ENCODE measurements at places on chromosomes 6 and 20.

- no peak for DNase-seq
Measured at GRCh38 chr20:63210011-63210605, 5.8 kb downstream of the YTHDF1 start.

- no peak for DNase-seq
Measured at GRCh38 chr6:136604928-136605510, 54.8 kb upstream of the MAP7 start.

GRCh38 chr20:3115190-3116107 lies 30.9 kb upstream of the AVP start:
- no peak for DNase-seq

DNA sequence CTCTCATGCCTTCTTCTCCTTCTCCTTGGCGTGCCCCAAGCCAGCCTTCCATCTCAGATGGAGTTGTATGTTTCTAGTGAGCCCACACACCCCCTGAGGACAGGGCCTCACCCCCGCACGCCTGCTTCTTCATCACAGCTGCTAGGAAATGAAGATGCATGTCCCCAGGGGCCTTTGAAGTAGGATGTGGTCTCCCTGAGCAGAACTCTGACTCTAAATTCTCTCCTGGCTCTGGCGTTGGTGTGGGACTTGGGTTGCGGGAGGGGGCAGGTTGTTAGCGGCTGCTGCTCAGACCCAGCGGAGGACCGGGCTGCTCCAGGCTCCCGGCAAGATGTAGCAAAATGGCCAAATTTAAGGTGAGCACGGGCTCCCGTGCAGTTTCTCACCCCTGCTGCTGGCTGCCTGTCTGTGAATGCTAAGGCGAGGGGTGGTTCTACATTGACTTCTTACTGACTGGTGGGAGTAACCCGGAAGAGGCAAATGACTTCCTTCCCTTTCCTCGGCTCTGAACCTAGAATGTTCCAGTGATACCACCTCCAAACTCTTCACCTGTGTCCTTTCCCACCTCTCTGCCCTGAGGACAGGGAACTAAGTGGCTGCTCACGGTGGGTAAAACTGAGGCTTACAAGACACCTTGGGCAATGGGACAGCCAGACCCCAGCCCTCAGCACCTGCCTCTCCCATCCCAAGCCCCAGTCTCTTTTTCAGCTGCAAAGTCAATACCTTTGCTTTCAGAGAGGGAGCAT lies 8.8 kb downstream of the SYNJ2 start:
- no peak for DNase-seq

- DNase-seq, result no peak
Measured at GRCh38 chr6:43969158-43969981, 157.9 kb downstream of the MRPL14 start.

- no peak for DNase-seq
Measured at GRCh38 chr20:47857569-47858464, 72.5 kb upstream of the SULF2 start.

DNA sequence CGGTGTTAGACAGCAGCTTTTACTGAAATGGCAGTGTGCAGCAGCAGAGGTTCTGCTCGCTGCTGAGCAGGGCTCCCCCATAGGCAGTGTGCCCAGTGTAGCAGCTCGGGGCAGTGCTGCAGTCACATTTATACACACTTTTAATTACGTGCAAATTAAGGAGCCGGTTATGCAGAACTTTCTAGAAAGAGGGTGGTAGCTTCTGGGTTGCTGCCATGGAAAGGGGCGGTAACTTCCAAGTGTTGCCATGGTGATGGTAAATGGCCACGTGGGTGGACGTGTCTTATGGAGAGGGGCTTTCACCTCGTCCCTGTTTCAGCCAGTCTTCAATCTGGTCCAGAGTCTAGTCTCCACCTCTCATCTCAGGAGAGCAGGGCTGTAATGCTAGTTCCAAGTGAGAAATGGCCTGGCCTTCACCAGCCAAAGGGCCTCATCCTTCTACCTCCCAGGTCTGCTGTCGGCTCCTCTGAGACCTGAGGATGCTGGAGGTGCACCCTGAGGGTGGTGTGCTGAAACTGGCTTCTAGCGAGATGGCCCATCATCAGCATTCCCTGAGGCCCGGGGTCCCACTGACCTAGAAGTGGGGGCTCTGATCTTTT lies 180.5 kb upstream of the PMEPA1 start:
- no peak for DNase-seq

- DNase-seq, result no peak
Measured at GRCh38 chr20:23770384-23770783, 19.6 kb upstream of the CST1 start.

- no peak for DNase-seq
Measured at GRCh38 chr6:166004471-166004870, 163.2 kb downstream of the TBXT start.

DNA sequence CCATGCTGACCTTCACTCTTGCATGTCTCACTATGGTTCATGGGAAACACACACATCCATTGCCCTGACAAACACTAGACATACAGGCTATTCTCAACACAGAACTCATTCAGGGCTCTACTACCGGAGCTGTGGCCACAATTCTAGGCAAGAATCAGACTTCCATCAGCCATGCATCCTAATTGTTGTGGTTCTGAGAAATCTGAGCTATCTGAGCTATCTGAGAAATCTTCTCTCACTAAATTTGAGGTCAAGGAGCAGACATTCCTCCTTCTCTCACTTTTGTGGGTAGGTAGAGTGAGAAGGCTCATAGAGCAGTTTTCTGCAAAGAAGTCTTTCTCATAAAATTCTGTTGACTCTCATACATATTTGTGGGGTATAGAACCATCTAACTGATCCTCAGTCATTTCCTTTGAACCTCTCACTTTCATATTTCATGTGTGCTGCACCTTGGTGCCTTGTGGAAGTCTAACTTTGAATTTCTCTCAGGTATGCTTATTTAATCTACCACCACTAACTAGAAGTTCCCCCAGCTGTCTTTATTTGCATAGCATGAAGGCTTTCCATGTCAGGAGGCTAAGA lies 43.6 kb downstream of the ADGRF1 start:
- DNase-seq, result no peak

DNA sequence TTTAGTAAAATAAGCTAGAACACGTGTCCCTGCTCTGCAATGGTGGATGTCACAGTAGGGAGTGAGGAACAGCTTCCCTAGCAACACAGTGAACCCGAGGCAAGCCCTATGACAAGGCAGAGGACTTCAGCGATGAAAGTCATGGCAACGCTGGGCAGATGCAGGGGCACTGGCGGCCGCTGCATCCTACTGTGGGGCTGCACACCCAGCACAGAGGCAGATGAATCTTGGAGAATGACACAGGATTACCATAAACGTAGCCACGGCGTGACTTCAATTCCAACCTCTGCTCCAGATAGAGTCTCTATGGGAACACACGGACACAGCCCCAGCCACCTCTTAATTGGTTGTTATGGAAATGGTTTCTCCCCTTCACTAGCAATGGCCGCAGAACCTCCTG lies 64.2 kb downstream of the MYLK4 start:
- DNase-seq, result no peak

- DNase-seq, result peak; percentile 91
Measured at GRCh38 chr6:166561771-166562359, 24.6 kb downstream of the RAMACL start.

- no peak for DNase-seq
Measured at GRCh38 chr6:127439718-127440117, 19.5 kb downstream of the KIAA0408 start.

- no peak for DNase-seq
Measured at GRCh38 chr20:5933802-5934436, 16.4 kb downstream of the TRMT6 start.

DNA sequence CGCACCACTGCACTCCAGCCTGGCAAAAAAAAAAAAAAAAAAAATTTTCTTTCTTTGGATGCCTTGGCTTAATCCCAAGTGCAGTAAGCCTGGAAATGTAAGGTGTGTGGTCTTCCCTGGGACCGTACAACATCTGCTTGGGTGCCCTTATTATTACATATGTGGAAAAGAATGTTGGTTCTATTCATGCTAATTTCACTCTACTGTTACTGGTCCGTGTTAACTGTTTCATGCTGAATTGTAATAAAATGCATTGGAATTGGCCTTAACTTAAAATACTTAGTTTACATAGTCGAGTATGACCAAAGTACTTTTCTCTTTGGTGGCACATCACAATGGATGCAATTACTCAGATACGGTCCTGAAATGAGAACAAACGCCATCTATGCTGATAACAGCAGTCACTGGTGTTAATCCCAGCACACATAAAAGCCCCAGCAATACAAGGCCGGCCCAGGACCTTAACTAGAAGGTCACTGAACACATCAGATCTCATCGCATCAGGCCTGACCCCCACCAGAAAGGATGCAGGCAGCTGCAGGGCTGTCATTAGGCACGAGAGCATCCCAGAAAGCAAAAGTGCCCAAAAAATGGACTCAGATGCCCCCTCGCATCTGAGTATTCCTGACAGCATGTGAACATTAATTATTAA lies 1.2 kb downstream of the SERPINB6 start:
- no peak for DNase-seq

GRCh38 chr20:32839982-32840285 lies 18.8 kb upstream of the EFCAB8 start:
- no peak for DNase-seq

- DNase-seq, result no peak
Measured at GRCh38 chr6:49835140-49835539, 31.2 kb downstream of the CRISP1 start.

DNA sequence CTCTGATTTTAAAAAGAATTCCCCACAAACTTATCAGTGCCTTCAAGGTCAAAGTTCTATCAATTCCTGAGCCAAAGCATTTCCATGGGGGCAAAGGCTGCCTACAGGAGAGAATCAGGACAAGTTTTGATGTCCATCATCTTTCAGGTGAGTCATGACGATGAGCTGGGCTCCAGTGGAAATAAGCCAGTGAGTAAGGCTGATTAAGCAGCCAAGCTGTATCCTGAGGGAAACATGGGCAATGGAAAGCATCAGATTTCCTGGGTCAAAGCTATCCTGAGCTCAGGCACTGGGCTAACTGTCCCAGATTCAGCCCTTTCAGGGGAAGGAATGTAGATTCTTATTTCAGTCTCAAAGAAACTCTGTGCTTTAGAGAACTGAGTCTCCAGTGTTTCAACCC lies 377.4 kb downstream of the CD109 start:
- peak; percentile 59 for DNase-seq

DNA sequence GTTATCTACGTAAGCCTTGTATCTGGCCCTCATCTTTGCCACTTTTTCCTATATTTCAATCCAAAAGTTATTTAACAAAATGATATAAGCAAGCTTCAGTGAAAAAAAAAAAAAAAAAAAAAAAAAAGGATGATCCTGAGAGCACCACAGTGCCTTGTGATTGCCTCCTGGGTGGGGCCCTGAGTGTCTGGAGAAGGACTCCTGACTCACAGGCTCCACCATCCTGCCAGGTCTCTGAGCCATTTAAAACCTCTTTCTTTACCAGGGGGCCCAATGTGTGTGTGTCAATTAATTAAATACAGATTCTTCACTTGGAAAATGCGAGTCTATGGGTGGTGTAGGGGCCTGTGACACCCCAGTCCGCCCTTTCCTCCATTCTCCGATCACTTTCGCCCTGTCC lies 105.2 kb downstream of the SMOC2 start:
- DNase-seq, result no peak

DNA sequence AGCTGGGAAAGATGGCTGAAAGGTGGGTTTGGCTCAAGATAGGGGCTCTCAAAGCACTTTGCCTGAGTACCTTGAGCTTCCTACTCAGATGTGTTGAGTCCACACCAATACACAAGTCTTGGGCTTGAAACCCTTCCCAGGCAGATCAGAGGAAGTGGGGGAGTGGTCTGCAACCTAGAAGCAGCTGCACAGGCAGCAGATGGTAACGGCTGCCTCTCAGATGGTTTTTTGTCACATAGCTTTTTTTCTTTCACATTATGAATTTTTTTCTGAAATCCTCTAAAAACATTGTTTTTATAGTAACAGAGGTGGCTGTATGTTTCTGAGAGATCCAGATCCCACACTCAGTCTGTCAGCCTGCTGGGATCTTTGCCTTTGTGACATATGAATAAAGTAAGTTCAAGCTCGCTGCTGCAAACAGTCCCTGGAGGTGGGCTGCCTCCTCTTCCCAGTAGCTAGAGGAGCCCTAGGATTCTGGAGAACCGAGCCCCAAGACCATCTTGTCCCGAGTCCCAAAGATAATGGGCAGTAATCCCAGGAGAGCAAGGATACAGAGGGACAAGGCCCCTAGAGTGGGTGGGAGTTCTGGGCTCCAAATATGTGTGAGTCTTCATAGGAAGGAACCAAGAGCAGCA lies 97.1 kb upstream of the TOP1 start:
- DNase-seq, result no peak

- DNase-seq, result no peak
Measured at GRCh38 chr6:3285049-3285639, 26.4 kb downstream of the PSMG4 start.

DNA sequence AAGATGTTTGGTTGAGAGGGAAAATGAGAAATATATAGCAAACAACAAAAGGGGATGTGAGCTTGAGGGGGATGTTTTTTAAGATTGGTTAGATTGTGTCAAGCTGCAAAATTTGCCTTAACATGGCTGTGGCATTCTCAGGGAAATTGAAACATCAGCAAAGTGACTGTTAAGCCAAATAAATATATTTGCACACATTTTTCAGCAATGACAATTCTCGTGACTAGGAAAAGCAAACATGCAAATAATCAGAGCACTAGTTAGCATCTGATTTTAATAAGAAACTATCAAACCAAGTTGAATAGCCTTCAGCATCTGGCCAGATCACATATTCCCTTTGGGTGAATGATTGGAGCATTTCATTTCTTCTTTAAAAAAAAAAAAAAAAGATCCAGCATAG lies 262.8 kb downstream of the TBC1D7 start:
- no peak for DNase-seq

DNA sequence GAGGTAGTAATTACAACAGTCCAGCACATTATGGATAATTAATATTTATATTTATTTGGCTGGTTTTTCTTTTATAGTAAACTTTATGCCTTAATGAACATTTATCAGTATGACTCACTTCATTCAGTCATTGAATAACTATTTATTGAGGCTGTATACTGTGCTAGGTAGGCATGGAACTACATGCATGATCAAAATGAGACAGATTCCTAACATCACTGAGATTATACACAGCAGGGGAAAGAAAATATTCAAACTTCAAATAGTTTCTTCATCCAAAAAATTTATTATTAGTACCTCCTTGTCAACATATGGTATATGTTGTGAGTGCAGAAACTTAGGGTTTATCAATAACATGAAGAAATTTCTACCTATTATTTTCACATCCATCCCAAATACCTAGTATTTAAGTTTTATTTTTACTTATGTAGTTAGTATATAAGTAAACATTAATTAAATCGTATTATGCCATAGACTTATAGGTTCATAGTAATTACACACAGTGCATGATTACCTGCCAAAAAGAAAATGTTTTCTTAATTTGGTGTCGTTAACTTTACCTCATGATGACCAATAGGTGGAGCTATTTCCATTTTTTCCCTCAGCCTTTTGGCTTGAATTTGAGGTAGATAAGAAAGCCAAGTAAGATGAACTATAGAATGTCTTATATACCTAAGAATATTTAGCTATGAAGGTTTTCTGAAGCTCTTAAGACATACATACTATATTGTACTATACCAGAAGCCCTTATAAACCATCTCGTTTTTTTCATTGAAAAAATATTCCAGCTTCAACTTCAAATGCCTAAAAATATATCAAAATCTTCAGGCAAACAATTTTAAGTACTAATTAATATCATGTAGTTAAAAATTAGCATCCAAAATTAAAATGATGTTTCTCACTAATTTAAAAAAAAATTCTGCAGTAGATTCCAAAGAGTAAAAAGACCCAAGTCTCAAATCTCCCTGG lies 12.5 kb upstream of the TMEM30A start:
- peak; percentile 33 for DNase-seq

GRCh38 chr6:13484827-13485226 lies 2.6 kb downstream of the GFOD1 start:
- DNase-seq, result no peak

GRCh38 chr6:55511122-55511800 lies 67.7 kb downstream of the HMGCLL1 start:
- no peak for DNase-seq

- DNase-seq, result no peak
Measured at GRCh38 chr6:157471077-157471686, 90.2 kb downstream of the ZDHHC14 start.
